Cardiac fibroblast (primary cell): ENCODE measurements at places on chromosomes 4 and X.

DNA sequence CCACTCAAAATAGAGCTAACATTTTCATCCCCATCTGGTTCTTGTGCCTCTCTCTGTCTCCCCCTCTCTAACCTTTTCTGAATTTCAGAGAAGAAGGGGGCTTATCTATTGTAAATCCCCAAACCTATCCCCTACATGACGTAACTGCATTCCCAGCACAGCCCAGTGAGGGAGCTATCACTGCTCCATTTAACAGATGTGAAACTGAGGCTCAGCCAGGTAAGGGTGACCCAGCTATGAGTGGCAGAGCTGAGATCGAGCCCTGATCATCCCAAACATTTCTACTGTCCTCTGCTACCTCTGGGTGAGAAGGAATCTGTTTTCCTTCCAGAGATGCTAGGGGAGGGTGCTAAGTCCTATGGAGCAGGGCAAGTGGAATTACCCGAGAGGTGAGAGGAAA lies 107.5 kb downstream of the SLC2A9 start:
- no peak for DNase-seq

DNA sequence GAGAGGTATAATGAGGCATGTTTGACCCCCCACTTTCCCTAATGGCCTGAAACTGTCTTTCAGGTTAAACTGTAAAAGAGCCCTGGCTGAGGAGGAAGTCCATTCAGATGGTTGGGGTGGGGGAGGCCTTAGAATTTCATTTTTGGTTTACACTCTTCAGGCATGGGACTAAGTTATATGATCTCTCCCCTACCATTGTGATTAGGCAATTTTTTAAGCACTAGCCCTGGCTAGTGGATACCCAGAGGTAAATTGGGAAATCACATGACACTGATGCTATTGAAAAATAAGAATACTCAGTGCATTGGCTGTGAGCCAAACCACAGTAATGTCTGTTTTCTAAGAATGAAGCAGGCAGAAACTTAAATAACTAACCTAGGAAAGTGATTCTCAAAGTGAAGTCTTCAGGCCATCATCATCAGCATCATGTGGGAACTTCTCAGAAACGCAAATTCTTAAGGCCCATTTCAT lies 149.7 kb downstream of the RRAGB start:
- peak; percentile 57 for DNase-seq

DNA sequence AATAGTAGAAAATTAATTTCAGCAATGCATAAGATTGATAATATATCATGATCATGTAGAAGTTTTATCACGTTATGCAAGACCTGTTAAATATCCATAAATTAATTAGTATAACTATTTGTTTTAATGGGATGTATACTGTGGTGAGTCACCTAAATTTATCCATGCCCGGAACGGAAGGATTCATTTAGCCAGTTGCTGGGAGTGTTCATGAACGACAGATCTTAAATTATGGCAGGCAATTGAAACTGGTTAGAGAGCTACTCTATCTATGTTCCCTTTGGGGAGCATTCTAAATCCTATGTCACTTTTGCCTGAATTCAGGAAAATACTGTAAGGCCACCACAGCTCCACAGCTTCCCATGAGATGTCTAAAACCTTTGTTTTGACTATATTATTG lies 1950.5 kb upstream of the AGA start:
- DNase-seq: no peak

DNA sequence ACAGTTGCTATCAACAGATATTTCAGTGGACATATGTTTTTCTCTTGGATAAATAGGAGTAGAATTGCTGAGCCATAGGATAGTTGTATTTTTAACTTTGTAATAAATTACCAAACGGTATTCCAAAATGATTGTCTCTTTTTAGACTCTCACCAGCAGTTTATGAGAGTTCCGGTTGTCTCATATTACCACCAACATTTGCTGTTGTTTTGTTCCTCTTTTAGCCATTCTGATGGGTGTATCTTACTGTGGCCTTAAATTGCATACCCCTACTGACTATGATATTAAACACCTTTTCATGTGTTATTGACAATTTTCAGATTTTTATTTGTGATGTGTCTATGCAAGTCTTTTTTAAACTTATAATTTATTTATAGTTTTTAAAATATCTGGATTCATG lies 39.7 kb downstream of the SNX25 start:
- DNase-seq: no peak

GRCh38 chr4:183618681-183619080 lies 40.3 kb downstream of the RWDD4 start:
- no peak for DNase-seq

DNA sequence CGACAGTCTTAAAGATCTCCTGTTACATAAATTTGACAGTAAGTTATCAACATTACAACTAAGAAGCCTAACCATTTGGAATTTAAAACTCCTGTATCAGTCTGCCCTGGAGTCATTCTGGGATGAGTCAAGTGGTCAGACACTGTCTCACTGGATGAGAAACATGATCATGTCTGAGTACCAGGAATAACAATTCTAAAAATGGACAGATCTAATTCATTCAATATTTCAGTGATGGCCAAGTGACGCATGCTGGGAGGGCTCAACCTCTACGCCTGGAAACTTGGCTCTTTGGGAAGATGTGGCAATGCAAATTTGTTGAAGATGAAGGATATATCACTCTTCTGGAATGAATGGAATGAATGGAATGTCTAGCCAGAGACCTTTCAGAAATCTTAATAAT lies 1427.2 kb downstream of the STIM2 start:
- peak; percentile 92 for DNase-seq

DNA sequence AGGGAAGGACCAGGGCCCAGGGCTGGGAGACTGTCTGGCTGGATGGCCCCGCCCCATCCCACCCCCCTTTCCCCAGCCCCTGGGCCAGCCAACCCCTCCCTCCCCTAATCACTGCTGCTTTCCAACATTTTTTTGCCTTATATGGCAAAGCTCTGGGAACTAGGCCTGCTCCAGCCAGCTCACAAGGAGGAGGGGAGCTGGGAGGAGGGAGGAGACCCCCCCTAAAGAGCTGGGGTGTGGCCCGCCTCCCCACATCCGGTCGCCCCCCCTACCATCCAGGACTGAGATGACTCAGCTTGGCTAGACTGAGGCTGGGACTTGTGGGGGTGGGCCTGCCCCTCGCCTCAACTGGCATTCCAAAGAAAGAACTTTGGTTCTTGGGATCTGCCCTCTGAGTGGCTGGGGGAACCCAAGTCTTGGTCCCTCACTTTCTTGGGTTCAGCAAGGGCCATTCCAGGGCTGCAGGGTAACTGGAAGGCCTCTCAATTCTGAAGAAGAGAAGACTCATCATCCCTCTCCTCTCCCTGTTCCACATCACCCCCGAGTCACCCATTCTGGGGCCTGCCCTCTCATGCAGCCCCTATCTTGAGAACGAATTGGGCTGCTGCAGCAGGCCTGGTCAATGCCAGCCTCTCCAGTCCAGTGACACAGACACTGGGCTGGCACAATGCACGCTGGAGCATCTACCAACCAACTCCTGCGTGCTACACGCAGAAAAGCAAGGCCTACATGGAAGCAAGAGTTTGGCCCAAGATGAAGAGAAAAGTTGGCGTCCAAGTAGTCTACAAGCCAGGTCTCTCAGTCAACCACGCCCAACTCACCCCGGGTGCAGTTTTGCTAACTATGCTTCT lies 4.8 kb downstream of the FLNA start:
- peak; percentile 95 for DNase-seq

DNA sequence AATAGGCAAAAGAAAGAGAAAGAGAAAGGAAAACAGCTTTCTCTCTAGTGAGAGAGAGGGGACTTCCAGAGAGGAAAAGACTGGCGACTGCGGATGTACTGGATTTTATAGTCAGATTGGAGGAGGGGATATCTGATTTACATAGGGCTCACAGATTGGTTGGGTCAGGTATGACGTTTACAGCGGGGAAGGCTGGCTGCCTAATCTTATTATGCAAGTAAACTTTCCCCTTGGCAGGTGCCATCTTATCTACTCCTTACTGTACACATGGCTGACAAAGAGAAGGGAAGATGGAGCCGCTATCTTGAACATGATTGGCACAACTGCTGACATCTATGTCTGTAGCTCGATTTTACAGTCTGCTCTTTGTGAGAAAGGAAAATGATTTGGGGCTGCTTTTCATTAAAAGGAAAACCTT lies 25.4 kb downstream of the RBPJ start:
- DNase-seq: peak; percentile 78

DNA sequence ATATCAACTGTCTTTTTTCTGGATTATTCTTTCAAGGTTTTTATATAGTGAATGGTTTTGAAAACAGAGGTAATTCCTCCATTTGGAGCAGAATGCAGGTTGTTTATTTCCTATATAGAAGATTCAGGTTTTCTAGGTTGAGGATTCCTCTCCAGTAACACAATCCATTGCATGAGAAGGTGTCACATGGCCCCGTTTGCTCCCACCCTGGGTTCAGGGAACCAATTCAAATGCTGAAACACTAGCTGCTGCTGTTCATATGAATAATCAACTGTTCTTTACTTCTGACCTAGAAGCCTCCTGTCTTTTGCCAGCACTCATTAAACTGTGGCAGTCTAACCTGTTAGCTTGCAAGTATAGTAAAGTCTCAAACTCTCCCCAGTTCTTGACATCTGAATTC lies 1316.9 kb upstream of the TENM3 start:
- DNase-seq: no peak

DNA sequence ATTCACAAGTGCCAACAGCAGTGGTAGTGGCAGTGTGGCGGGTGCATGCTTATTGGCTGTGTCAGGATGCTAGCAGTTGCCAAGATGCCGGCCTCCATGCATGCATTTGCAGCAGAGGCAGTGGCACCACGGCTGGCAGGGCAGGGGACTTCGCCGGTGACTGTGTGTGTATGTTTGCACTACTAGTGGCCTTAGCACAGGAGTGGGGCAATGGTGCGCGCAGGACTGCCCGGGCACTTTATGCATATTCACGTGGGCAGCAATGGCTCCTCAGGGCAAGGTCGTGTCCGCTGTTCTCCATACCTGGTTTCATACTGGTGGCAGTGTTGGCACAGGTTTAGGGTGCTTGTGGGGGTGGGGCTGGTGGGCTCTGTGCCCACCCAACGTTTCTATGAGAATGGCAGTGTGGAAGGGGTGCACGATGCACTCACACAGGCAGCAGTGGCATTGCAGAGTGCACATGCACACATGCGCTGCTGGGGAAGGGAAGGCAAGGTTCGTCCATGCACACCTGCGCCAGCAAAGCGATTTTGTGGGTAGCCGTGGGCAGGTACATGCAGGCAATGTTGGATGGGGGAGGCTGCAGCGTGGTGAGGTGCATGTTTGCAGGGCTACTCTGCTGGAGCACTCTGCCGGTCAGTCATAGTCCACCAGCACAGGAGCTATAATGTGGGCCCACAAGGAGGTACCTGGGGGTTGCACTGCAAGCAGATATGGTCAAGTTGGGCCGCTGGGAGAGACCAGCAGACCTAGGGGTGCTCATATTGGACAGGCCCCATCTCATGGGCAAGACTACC lies 338.9 kb upstream of the TECRL start:
- no peak for DNase-seq

- DNase-seq: no peak
These were observed 71.3 kb downstream of the PPEF2 start for GRCh38 chr4:75830906-75831305.

DNA sequence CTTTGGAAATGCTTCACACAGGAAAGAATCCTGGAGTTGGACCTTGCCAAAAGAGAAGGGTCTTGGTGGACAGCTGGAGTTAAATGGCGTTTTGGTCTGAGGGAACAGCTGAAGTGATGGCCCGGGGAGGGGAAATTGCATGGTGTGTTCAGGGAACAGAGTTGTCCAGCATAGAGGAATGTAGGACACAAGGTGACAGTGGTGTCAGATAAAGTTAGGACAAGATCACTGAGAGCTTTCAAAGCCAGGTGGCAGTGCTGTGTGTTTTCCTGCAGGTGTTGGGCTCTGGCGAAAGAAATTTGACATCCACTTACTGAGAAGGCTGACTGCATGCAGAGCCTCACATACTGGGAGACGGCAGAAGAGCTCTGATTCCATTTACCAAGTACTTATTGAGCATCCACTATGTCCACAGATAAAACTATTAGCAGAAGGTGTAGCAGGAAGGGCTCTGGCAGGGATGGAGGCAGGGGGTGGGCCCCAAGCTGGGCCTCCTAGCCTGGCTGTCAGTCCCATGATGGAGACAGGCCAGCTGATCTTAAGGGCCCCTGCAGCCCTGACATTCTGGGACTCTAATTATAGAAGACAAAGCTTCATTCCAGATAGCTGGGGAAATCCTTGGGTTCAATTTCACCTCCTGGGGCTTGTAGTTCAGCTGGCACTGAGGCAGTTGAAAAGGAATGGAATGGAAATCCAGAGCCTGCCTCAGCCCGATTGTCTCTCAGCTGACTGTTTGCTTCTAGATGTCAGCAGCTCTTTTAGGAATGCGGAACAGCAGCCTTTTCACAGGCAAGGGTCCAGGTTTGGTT lies 150.2 kb upstream of the MAMLD1 start:
- peak; percentile 71 for DNase-seq

- DNase-seq: peak; percentile 56
These were observed at the start of gene ADGRL3 for GRCh38 chr4:61200187-61200915. Gene ADGRL3 (plus strand): TSS chr4:61200326.

DNA sequence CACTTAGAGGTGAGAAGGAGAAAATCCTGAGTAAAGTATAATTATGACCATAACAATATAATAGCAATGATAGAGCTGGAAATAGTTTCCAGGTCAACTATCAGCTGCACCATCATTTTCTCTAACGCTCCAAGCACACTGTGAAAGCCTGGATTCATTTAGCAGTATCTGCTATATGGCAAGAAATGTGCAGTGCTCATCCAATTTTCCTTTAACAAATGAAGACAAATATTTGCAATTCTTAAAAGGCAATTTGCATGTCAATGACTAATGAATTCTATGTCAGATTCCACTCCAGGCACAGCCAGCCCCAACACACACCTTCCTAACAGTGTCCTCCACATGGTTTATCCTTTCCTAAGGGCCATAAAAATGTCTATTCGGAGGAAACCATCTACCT lies 12.7 kb downstream of the PRSS12 start:
- no peak for DNase-seq

DNA sequence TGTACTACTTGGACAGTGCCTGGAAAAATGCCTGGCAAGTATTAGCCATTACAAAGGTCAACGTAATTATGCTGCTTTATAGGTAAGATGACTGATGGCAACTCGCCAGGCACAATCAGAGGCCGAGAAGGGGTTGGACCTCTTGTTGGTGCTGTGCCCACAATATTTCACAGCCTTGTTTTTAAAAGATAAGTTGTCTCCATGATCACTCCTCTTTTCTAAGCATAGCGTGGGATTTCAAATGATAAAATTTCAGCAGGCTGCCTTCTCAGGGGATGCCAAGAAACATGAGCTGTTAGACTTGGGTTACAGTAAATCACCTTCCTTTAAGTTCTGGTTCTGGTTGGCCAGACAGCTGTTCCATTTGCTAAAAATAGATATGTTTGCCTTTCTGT lies 26.9 kb downstream of the HOPX start:
- DNase-seq: peak; percentile 56

GRCh38 chrX:9747644-9748043 lies 18.0 kb downstream of the GPR143 start:
- no peak for DNase-seq

GRCh38 chr4:110540982-110541451 lies 65.1 kb downstream of the ENPEP start:
- DNase-seq: peak; percentile 77

- peak; percentile 27 for DNase-seq
These were observed 63.9 kb downstream of the LCORL start for GRCh38 chr4:17957688-17958087.
